Epithelial cell of proximal tubule (primary cell): ENCODE measurements at places on chromosomes 6 and 20.
A peak's percentile ranks its signal among the peaks of the same experiment; 100 is the strongest.

- no peak for DNase-seq
These were observed 2.1 kb downstream of the IRF4 start for GRCh38 chr6:393391-394221.

DNA sequence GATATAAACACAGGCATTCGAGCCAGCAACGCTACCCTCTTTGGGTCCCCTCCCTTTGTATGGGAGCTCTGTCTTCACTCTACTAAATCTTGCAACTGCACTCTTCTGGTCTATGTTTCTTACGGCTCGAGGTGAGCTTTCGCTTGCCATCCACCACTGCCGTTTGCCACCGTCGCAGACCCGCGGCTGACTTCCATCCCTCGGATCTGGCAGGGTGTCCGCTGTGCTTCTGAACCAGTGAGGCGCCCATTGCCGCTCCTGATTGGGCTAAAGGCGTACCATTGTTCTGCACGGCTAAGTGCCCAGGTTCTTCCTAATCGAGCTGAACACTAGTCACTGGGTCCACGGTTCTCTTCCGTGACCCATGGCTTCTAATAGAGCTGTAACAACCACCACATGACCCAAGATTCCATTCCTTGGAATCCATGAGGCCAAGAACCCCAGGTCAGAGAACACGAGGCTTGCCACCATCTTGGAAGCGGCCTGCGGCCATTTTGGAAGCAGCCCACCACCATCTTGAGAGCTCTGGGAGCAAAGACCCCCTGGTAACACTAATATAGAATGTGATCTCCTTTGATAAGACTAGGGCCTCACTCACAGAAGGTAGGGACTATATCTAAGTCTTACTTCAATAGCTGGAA lies 973 bp downstream of the UBD start:
- DNase-seq: no peak

- DNase-seq: no peak
These were observed 41.6 kb upstream of the SLC22A2 start for GRCh38 chr6:160300076-160300695.

DNA sequence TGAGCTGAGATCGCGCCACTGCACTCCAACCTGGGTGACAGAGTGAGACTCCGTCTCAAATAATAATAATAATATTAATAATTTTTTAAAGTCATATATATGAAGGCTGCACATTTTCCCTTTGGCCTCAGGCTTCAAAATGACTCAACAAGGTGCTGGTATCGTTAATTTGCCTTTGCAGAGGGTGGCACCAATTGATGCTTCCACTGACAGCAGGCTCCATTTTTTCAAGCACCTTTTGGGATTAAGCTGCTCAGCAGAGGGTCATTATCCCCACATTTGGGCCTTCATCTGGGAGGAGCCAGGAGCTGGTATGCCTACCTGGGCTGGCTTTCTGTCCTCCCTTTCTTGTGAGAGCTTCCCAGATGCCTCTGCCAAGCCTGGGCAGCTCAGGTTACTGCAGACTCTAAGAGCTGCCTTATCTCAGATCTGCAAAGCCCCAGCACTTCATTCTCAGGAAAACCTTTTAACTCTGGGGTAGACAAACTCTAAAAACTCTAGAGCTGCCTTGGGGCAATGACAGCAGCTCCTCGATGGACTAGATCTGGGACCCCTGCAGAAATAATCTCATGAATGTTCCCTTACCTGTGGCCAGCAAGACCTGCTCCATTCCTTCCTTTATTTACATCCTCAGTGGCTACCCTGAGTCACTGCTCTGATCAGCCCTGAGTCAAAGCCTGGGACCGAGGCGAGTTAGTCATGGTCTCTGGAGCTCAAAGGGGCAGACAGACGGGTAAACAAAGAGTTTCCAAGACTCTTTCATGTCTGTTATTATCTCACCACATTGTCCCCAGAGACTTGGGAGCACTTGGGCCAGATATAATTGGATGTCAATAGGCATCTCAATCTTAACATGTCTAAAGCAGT lies 80.0 kb upstream of the EYA2 start:
- peak; percentile 44 for DNase-seq

- no peak for DNase-seq
These were observed 41.9 kb upstream of the NOL4L start for GRCh38 chr20:32626859-32627636.

DNA sequence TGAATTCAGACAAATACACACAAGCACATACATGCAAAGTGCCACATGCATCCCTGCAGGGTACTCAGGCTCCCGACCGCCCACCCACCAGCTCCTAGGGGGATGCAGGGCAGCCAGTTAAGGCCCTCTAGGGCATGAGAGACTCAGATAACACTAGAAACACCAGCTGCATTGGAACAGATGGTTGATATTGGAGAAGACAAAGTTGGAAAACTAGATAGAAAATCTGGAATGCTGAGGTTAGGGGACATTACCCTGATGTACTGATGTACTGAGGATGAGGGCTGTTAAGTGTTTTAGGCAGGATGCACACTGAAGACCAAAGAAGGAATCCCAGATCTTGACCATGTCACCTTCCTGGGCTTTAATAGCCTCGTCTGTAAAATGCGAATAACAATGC lies 134.6 kb upstream of the ECI2 start:
- DNase-seq: no peak

DNA sequence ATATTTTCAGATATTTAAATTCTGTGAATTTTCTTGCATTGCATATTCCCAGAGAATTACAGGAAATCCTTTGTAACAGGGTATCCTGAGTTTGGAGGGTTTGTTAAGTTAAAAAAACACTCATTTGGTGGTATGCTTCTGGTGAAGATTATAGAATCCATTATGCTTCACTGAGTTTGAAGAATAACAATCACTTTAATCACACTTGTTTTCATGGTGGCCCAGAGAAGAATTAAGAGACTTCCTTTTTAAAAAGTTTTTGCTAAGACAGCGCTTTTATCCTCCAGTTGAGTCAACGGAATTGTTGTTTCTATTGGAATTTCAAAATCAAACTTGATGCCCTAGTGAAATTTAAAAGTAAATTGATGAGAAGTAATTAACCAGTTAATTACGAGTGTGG lies 17.4 kb downstream of the PLEKHG1 start:
- DNase-seq: no peak

- DNase-seq: no peak
These were observed 15.0 kb upstream of the TFAP2A start for GRCh38 chr6:10429638-10430427.

DNA sequence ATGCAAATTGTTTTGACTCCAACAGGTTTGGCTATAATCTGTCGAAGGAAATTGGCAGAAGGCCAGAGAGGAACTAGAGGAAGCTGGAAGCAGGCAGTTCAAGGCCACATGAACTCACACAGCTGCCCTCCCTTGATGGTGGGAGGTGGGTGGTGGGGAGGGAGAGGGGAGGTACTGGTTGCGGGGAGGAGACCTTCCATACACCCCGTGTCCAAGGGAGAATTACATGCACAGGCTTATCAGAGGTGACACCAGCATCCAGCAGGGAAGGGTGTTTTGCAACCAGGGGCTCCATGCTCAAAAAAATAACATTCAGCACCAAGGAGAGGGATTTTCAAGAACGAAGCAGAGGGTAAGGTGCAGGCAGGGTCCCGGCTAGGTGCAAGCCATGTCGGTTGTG lies 9.1 kb downstream of the PRND start:
- no peak for DNase-seq

DNA sequence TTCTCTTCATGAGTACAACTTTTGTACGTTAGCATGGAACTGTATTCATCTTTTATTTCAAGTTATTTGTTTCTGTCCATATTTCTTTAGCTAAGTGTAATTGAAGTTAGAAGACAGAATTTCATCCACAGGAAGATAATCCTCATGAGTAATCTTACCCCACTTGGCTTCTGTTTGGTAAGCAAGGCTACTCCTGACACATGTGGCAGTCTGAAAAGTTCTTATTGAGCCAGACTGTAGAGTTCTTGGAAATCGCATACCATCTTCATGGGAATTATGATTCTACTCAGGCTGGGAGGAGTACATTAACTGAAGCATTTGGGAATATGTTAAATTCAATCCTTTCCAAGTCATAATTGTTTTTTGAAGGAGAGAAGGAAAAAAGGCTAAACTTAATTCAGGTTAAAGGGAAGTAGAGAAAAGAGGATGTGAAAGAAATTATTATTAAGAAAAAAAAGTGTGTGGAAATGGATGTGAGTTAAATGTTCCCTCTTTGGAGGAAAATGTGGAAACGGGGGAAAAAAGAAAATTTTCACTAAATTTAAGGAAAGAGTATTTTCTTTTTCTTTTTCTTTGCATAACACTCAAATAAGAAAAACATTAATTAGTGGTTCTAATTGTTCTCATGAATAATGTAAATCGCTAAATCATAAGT lies 41.5 kb upstream of the TENT5A start:
- DNase-seq: no peak
